Stimulated activated CD4-positive, alpha-beta T cell treated with anti-CD3 and anti-CD28 coated beads, Interleukin-15, amount 100 ng/mL, for 48 hours (primary cell): ENCODE measurements at places on chromosomes 3 and 15.
A peak's percentile ranks its signal among the peaks of the same experiment; 100 is the strongest.

- DNase-seq, result no peak
Measured at GRCh38 chr3:150521463-150521862, 24.8 kb downstream of the SERP1 start.

- no peak for DNase-seq
Measured at GRCh38 chr15:75420698-75421097, 30.8 kb downstream of the SIN3A start.

- DNase-seq, result no peak
Measured at GRCh38 chr3:54426381-54426780, 304.0 kb downstream of the CACNA2D3 start.

- DNase-seq, result no peak
Measured at GRCh38 chr3:115068799-115069198, 78.3 kb downstream of the ZBTB20 start.

DNA sequence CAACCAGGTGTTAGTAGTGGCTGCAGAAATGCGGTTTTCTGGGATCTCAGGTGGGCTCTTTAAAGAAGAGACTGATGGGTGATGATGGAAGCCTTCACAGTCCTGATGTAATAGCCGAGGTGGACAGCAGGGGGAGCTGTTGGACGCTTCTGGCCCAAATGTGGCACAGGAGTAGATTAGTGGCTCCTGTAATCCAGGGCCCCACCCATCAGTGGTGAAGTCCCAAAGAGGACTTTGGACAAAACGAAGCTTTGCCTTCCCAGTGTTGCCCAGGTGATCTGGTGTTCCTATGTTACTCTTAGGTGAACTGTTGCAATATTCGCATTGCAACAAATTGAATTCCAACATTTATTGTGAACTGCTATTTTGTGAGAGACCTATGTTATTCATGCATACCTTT, 31.8 kb upstream of the MYZAP start:
- DNase-seq, result peak; percentile 58

DNA sequence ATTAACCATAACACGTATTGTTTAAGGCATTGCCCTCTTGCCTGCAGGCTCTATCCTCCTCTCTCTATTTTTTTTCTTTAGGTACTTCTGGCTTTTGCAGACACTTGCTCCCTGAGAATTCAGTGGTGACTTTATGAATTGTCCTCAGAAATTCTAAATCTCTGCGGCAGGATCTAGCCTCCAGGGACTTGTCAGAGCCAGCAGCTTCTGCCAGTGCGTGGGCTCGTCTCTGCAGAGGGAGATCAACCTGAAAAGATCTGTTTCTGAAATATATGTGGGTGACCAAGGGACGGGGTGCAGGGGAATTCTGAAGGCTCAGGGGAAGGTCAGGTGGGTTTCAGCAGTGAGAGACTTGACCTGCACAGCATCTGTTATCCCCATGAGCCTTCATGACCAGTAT, 326.1 kb upstream of the LRRFIP2 start:
- no peak for DNase-seq

DNA sequence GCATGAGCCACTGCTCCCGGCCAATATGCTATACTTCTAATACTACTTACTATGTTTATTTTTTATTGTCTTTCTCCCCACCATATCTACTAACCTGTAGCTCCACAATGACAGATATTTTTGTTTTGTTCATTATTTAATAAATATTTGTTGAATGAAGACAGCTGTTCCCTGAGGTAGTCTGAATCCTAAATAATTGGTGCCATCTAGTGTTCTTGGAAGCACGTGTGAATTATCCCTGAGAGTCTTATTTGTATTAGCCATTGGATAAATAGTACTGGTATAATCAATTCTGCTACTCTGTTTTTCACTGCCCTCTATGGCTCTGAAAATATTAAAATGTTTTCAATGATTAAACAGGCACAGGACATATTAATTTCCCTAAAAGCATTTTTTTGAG, 5.6 kb upstream of the APPL1 start:
- no peak for DNase-seq

DNA sequence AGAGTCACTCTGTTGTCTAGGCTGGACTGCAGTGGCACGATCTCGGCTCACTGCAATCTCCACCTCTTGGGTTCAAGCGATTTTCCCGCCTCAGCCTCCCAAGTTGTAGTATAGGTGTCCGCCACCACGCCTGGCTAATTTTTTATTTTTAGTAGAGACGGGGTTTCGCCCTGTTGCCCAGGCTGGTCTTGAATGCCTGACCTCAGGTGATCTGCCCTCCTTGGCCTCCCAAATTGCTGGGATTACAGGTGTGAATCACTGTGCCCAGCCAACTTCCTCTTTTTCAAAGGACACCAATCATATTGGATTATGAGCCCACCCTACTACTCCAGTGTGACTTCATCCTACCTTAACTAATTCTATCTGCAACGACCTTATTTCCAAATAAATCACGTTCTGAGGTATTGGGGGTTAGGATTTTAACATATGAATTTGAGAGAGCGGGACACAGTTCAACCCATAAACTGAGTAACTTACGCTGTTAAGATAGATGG, 3.2 kb downstream of the ISG20 start:
- no peak for DNase-seq
